ENCODE measurements at places on chromosomes 1 and 21. TPM values are rescaled to one million over a fixed set of nuclear protein-coding genes. Genes with fewer than 3 reads are reported as not detected.
A peak's percentile ranks its signal among the peaks of the same experiment; 100 is the strongest.

C1QB gene
- total RNA-seq, result not detected

GRCh38 chr1:84853741-84854721, 39.0 kb downstream of the LPAR3 start:
- no peaks in the 10 kb centered on the region for H3K27me3 ChIP-seq
- H3K36me3 ChIP-seq, result no peaks in the 10 kb centered on the region
- H3K27ac ChIP-seq, result no peak overlapping the region
- H3K4me3 ChIP-seq, result no peak overlapping the region

DNA sequence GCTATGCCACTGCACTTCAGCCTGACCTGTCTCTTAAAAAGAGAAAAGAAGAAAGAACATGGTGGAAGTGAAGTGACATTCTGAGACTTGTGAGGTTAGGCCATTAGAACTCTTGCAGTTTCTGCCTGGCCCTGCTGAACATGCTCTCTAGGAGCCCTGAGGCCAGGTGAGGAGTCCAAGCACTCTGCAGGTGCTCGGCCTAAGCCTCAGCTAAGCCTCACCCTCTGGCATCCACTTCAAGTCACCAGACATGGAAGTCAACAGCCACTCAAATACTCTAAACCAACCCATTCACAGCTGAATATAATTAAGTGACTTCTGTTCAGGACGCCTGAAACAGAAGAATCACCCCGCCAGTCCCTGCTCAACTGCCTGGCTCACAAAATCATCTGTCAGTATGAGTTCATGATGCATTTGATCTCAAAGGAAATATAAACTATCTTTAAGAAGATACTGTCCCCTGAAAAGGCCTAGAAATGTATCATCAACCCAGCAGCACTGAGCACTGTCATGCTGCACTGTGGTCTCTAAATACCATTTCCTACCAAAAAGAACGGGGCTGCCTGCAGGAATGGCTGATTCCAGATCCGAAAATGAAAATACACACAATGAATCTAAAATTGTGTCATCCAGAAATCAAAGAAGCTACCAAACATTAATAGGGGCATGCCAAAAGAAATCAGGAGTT, 118.8 kb downstream of the PSMG1 start:
- no peaks in the 10 kb centered on the region for H3K4me1 ChIP-seq
- no peaks in the 10 kb centered on the region for H3K27me3 ChIP-seq
- H3K27ac ChIP-seq, result no peak overlapping the region
- peaks cover 3% of the 10 kb centered on the region for H3K36me3 ChIP-seq
- H3K4me3 ChIP-seq, result no peak overlapping the region

DNA sequence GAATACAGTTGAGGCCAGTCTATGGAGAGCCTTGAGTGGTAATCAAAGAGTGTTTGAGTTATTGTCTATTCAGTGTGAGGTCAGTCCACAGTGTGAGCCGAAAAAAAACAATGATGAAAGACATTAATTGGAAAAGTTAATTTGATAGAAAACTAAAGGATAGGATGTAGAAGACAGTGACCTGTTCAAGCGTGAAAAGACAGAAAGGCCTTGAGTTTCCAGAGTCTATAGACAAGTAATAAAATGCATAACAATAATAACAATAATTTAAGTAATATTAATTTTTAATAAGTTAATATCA, 90.4 kb downstream of the SLC30A10 start:
- DNase-seq, result no peak
- H3K27ac ChIP-seq, result no peak overlapping the region
- H3K4me3 ChIP-seq, result peak overlapping the region; percentile 64
- H3K36me3 ChIP-seq, result no peaks in the 10 kb centered on the region
- peaks cover 36% of the 10 kb centered on the region for H3K27me3 ChIP-seq
- peaks cover 19% of the 10 kb centered on the region for H3K4me1 ChIP-seq

ANGPTL1 gene
- total RNA-seq, result 0.21 TPM

- peaks cover 5% of the 10 kb centered on the region for H3K36me3 ChIP-seq
- no peak overlapping the region for H3K4me3 ChIP-seq
- no peak for DNase-seq
- no peaks in the 10 kb centered on the region for H3K27me3 ChIP-seq
- no peak overlapping the region for H3K27ac ChIP-seq
- H3K4me1 ChIP-seq, result peaks cover 13% of the 10 kb centered on the region
Measured at GRCh38 chr21:46483300-46484295, 24.9 kb downstream of the DIP2A start.

- H3K36me3 ChIP-seq, result no peaks in the 10 kb centered on the region
- no peak overlapping the region for H3K4me3 ChIP-seq
- DNase-seq, result no peak
Measured at GRCh38 chr1:118073648-118074435, 111.2 kb downstream of the SPAG17 start.

GRCh38 chr1:235423214-235423652, 56.0 kb downstream of the TBCE start:
- no peak for DNase-seq
- peaks cover 14% of the 10 kb centered on the region for H3K4me1 ChIP-seq
- H3K36me3 ChIP-seq, result no peaks in the 10 kb centered on the region
- H3K4me3 ChIP-seq, result no peak overlapping the region
- H3K27me3 ChIP-seq, result no peaks in the 10 kb centered on the region

GRCh38 chr1:167650269-167651160, 20.5 kb downstream of the RCSD1 start:
- H3K4me1 ChIP-seq, result peaks cover 54% of the 10 kb centered on the region
- peak overlapping the region; percentile 75 for H3K27ac ChIP-seq
- H3K27me3 ChIP-seq, result no peaks in the 10 kb centered on the region
- no peak for DNase-seq
- H3K36me3 ChIP-seq, result no peaks in the 10 kb centered on the region

DNA sequence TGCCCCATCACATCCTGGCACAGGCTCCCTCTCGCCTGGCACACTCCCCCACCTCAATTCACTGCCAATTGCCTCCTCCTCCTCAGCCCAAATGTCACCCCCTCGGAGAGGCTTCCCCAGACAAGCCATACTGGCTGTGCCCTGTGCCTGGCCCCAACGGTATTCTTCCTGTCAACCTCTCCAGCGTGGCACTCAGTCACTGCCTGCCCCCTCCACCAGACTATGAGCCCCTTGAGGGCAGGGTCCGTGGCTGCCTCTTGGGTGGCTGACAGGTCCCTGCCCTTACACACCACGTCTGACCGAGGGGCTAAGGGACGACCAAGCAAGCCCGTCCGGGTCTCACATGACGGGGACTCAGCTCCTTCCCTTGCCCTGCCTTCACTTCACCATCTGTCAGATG, 74.9 kb downstream of the MRPL37 start:
- peaks cover 3% of the 10 kb centered on the region for H3K36me3 ChIP-seq
- no peaks in the 10 kb centered on the region for H3K27me3 ChIP-seq
- H3K27ac ChIP-seq, result no peak overlapping the region
- H3K4me3 ChIP-seq, result no peak overlapping the region
- H3K4me1 ChIP-seq, result peaks cover 47% of the 10 kb centered on the region
- no peak for DNase-seq

DNA sequence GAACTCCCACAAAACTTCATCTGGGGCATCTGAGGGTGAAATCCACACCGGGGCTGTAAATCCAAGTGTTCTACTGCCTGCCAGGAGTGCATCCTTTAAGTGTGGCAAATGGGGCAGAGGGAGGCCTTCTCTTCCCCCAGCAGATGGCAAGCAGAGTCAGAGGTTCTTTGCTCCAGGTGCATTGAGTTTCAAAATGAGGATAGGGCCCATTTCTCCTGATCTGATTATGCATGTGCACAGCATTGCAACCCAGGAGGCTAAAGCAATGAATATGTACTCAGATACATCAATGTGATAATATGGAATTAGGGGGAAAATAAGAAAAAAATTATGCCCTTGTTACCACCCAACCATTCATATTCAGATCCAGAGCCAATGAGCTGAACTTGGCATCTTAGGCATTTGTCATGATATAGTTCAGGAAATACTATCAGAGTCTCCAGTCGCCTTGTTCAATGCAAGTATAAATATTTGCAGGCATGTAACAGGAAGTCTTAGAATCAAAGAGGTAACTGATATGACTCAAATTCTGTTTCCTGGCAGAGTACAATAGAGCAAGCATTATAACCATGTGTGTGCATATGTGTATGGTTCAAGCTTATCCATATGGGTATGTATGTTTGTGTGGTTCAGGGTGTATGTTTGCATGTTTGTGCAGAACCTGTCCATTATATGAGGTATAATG, 473.8 kb upstream of the PKN2 start:
- no peaks in the 10 kb centered on the region for H3K27me3 ChIP-seq
- no peaks in the 10 kb centered on the region for H3K4me1 ChIP-seq
- no peaks in the 10 kb centered on the region for H3K36me3 ChIP-seq
- H3K27ac ChIP-seq, result no peak overlapping the region

RGL1 gene
- 13.3 TPM for total RNA-seq

GRCh38 chr1:209879539-209879938, 51.8 kb downstream of the UTP25 start:
- no peaks in the 10 kb centered on the region for H3K36me3 ChIP-seq
- peaks cover 30% of the 10 kb centered on the region for H3K27me3 ChIP-seq
- H3K27ac ChIP-seq, result no peak overlapping the region
- no peak for DNase-seq

GRCh38 chr1:36614571-36614970, 131.9 kb upstream of the CSF3R start:
- no peak overlapping the region for H3K4me3 ChIP-seq
- no peak overlapping the region for H3K27ac ChIP-seq
- DNase-seq, result no peak
- H3K27me3 ChIP-seq, result peaks cover 6% of the 10 kb centered on the region
- no peaks in the 10 kb centered on the region for H3K4me1 ChIP-seq

GBP2 gene
- not detected for total RNA-seq

E2F2 gene
- total RNA-seq, result 23.5 TPM

- H3K36me3 ChIP-seq, result no peaks in the 10 kb centered on the region
- DNase-seq, result no peak
- no peak within 1 kb of the TSS for H3K4me3 ChIP-seq
- no peaks in the 10 kb centered on the region for H3K27me3 ChIP-seq
- H3K4me1 ChIP-seq, result no peaks in the 10 kb centered on the region
Measured at GRCh38 chr21:34511787-34512455, at the start of gene KCNE1. Gene KCNE1, minus strand, starts transcription at chr21:34512210. Its CDS starts 62,576 bp downstream, at chr21:34449634.
